ENCODE measurements at places on chromosomes 2 and 18. TPM values are rescaled to one million over a fixed set of nuclear protein-coding genes. Genes with fewer than 3 reads are reported as not detected.

The SP5 gene
- total RNA-seq, result not detected

The FAM110C gene
- not detected for total RNA-seq

The KIAA2012 gene
- not detected for total RNA-seq

- no peak for DNase-seq
These were observed 84.2 kb upstream of the MAPK4 start for GRCh38 chr18:50475538-50476193.

DNA sequence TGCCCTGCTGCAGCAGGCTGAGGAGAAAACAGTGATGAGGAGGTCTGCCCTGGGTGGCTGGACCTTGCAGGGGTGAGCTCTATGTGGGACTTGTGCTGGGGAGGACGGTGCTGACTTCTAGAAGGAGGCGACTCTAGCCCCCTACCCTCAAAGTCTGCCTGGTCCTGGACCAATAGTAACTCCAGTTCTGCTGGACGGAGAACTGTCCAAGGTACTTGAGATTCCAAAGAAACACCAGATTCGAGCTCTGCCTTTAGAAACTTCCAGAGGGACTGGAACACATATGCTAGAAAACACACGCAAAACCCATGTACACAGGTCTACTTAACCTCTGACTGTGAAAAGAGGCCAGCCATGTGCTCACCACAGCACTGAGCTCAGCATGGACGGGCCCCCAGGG lies 260.6 kb downstream of the TWIST2 start:
- no peak for DNase-seq

- DNase-seq, result no peak
These were observed 5.2 kb downstream of the IL37 start for GRCh38 chr2:112916145-112916571.

- DNase-seq, result no peak
These were observed 7.2 kb downstream of the SLC30A3 start for GRCh38 chr2:27255660-27256059.

DNA sequence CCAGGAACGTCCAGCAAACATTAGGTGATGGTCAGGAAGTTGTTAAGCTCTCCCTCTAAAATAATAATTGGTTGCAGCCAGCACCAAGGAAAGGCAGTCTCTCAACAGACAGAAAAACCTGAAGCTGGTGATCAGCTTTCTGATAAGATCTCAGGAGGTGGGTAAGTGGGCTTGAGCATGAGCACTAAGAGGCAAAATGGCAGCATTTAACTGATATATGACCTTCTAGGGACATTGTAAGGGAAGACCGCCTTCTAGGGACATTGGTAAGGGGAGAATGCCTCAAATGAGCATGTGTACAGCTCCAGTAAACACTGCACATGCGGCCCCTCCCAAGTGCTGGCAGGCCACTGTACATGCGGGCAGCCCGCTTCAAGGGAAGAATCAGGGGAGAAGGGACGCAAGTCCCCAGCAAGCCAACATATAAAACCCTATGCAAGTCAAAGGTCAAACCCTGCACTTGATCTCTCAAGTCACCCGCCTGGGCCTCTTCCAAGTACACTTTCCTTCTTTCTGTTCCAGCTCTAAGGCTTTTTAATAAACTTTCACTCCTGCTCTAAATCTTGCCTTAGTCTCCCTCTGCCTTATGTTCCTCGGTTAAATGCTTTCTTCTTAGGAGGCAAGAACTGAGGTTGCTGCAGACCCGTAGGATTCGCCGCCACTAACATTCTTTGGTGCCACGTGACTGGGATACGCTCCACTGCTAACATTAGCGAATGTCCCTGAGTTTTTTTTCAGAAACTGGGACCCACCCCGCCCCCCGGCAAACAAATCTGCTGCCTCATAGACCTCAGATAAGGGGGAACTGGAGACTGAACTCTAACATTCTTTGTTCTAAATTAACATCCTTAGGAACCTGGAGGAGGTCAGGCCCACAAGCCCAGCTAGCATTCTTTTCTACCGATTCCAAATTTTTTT lies 463.8 kb downstream of the LPIN1 start:
- no peak for DNase-seq

DNA sequence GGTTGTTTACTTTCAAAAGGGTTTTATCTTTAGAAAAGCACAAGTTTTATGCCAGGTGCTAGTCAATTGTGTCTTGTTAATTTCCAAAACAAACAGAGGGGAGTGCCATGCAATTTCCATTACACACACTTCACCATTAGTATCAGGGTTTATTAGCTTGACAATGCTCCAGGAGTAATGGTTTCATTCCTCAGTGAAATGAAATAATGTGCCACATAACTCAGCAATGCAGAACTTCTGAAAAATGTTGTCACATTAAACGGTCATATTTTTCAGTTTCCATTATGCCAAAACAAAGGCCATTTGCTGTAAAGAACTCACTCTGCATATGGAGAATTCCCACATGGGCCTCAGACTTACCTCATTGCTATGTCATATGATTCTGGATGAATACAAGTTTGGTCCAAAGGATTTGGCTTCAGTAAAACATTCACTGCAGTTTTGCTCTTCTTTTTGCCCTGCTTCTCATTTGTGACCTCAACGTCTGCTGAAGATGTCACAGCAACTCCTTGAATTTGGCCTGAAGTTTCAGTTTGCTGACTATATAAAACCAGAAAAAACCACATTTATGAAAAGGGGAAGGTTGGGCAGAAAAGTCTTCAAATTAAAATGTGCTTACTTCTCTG lies 198.2 kb downstream of the SRBD1 start:
- no peak for DNase-seq

GRCh38 chr2:237299906-237300305 lies 114.1 kb downstream of the COL6A3 start:
- no peak for DNase-seq

DNA sequence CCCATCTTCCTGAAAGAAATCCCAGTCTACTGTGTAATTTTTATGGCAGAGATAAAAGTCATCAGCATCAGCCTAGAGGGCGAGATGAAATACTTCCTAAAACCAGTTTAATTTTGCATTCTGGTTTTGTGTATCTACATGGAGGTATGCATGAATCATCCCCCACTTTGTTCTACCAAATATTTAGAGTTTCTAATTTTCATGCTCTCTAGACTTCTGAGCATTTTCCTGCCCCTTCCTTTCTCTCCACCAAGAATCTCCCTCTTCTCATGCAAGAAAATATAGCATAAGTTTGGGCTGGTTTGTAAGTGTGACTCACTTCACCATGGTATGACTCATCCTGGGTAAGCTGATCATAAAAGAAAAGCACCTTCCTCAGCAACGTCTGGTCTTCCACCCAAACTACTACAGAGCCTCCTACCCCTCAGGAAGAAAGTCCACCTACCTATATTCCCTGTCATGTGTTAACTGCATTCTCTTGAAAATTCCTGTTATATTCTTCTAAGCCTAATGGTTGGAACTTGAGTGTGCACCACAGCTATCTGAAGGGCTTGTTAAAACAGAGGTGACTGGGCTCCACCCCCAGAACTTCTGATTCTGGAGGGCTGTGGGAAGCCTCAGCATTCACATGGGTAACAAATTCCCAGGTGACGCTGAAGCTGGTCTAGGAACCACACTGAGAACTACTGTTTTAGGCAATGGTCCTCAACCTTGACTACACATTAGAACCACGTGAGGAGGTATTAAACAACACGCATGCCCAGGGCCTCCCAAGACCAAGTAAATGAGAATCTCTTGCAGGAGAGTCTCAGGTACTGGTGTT lies 37.4 kb upstream of the RAPGEF4 start:
- no peak for DNase-seq
